ENCODE measurements at places on chromosomes 1 and 21. TPM values are rescaled to one million over a fixed set of nuclear protein-coding genes. Genes with fewer than 3 reads are reported as not detected.
A peak's percentile ranks its signal among the peaks of the same experiment; 100 is the strongest.

GRCh38 chr1:59039551-59039950 is 255.7 kb upstream of the JUN start:
- peak; percentile 68 for DNase-seq

DNA sequence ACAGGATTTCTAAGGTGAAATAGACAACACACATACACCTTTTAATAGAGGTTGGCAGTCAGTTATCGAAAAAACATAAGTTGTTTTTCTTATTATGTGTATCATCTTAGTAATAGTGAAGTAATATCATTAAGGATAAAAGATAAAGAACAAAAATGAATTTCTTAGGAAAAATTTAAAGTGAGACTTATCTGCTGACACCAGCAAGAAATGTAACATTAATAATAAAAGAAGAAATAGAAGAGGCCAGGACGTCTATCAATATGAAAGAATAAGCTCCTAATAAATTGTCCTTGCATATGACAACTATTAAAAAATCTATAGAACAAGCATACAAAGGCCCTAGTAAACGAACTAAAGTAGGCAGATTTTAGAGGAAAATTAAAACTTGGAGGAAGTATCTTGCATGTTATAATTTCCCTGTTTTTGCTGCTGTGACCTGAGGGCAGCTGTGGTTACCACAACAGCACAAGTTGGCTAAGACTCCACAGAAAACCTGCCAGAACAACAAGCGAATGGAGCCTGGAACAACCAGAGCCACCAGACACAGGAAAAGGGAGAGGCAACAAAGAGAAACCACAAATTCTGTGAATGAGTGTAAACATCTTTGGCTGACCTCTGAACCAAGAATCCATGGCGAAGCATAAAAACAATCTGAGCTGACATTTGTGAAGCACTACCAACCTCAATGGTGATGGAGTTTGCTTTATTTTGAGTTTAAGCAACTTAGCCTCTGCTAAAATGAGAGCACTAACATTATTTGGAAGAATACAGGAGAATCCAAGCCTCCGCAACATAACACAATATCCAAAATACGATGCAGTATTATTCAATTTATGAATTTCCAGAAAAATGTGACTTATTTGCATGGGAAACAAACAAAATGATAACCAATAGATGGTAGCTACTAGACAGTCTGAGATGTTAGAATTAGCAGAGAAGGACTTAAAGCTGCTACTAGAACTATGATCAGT is 207.5 kb downstream of the KCNT2 start:
- no peak for DNase-seq

DNA sequence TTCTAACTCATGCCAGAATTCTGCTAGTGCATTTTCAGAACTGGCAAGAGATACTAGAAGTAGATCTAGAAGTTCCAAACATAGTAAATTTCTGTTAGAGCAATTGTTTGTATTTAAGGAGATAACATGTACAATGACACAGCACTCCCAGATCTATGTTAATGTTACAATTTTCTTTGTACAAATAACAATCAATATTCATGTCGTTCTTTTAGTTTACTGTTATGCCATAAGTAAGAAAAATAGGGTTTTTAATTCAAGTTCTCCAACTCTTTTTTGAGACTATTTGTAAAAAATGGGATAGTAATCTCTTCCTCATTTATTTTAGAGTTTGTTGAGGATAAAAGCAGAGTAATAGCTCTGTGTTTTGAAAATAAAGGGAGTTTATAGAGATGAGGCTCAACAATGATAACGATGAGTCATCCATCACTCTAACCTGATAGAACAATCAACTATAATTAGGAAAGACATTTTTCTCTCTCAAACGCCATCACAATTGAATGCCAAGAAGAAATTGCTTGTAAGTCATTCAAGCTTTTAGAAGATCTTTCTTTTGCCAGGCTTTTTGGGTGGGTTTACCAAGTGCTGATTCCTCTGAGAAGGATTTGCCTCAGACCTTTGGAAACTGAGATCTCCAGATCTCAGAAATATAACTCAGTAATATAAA is 638 bp downstream of the CD84 start:
- DNase-seq = no peak

GRCh38 chr1:20711285-20712214 is 6.3 kb downstream of the KIF17 start:
- DNase-seq = no peak

Gene GUCA2B
- total RNA-seq = not detected

Data from umbilical cord (tissue), 2 donors.